ENCODE measurements at places on chromosomes 3 and 15. TPM values are rescaled to one million over a fixed set of nuclear protein-coding genes. Genes with fewer than 3 reads are reported as not detected.

GRCh38 chr3:43844757-43845156 is 154.0 kb downstream of the ABHD5 start:
- H3K4me1 ChIP-seq: no peaks in the 10 kb centered on the region
- no peak overlapping the region for H3K4me3 ChIP-seq
- H3K27me3 ChIP-seq: peaks cover 54% of the 10 kb centered on the region
- H3K27ac ChIP-seq: no peak overlapping the region

- no peaks in the 10 kb centered on the region for H3K27me3 ChIP-seq
- DNase-seq: no peak
- H3K4me3 ChIP-seq: no peak overlapping the region
- no peaks in the 10 kb centered on the region for H3K4me1 ChIP-seq
- H3K36me3 ChIP-seq: no peaks in the 10 kb centered on the region
Measured at GRCh38 chr15:82239685-82240391, 22.7 kb downstream of the EFL1 start.

DNA sequence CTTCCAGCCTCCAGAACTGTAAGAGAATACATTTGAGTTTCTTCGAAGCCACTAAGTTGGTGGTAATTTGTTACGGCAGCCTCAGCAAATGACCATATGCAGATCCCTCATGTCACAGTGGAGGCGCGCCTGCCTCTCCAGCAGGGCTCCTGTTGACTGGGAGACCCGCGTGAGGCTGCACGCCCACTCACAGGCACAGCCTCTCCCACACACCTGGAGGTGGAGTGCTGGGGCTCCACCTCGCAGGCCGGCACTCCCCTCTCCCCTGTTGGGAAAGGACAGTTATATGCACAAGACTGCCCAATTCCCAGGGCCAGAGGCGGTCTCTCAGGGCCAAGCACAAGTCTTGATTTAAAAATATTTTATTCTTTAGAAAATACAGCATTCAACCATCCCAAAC is 2.8 kb upstream of the TLR9 start:
- H3K36me3 ChIP-seq: peaks cover 22% of the 10 kb centered on the region
- no peak overlapping the region for H3K27ac ChIP-seq
- no peak overlapping the region for H3K4me3 ChIP-seq
- H3K27me3 ChIP-seq: no peaks in the 10 kb centered on the region
- H3K4me1 ChIP-seq: no peaks in the 10 kb centered on the region

DNA sequence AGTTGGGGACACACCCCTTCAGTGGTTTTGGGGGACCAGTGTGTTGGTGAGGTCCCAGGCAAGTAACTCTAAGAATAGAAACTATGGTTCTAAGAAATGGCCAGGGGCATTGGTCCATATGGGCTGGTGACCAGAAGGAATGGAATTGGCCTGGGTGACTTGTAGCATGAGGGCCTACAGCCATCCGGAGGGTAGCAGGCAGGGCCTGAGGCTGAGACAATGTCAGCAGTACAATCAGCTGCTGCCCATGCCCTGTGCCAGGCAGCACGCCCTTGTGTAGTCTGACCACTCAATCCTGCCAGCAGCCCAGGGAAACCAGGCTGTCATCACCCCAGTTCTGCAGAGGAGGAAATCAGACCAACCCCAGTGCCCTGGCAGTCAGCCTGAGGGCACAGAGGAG is 100.6 kb downstream of the DNAJB8 start:
- no peaks in the 10 kb centered on the region for H3K36me3 ChIP-seq
- H3K27ac ChIP-seq: no peak overlapping the region
- peaks cover 3% of the 10 kb centered on the region for H3K4me1 ChIP-seq
- H3K27me3 ChIP-seq: no peaks in the 10 kb centered on the region

SNTN gene
- 0.29 TPM for total RNA-seq

DNA sequence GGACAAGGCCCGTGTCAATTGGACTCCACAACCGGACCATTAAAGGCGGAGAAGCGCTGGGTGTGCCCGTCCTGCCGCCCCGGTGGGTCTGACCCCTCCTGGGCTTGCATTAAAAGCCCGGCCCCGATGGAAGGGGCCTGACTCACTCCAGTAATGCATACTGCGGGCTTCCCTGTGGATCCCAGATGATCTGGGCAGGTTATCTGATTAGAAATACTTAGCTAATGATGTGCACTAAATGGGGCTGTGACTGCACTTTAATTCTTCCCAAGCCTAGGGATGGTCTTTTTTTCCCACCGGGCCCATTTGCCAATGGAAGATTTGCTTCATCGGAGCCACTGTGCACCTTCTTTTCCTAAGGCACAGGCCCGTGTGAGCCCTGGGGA is 124.9 kb downstream of the TMEM266 start:
- no peak overlapping the region for H3K27ac ChIP-seq
- H3K27me3 ChIP-seq: peaks cover 25% of the 10 kb centered on the region

GRCh38 chr3:73500321-73500720 is 124.4 kb downstream of the PDZRN3 start:
- no peaks in the 10 kb centered on the region for H3K36me3 ChIP-seq
- peaks cover 37% of the 10 kb centered on the region for H3K27me3 ChIP-seq
- no peak overlapping the region for H3K4me3 ChIP-seq
- H3K27ac ChIP-seq: no peak overlapping the region
- H3K4me1 ChIP-seq: no peaks in the 10 kb centered on the region

DNA sequence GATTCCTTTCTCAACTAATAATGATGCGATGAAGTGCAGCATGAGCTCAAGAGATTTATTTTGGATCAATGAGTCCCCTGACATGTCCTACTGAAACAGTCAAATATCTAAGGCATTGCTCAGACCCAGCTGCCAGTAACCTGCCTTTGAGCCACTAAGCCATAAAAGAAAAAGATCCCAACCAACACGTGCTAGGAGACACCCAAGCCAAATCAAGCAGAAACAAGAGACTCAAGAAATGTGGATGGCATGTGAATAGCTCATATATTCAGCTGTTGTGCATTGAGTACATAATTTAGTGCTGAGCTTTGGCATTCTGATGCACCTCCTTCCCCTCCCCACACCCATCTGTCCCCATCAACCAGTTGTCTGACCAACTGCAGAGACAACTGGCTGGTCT is 29.2 kb downstream of the GJD2 start:
- no peak for DNase-seq
- H3K4me1 ChIP-seq: no peaks in the 10 kb centered on the region
- peaks cover 5% of the 10 kb centered on the region for H3K36me3 ChIP-seq
- no peak overlapping the region for H3K27ac ChIP-seq
- H3K4me3 ChIP-seq: no peak overlapping the region

GRCh38 chr3:57919987-57920386 is 88.2 kb upstream of the FLNB start:
- H3K27me3 ChIP-seq: no peaks in the 10 kb centered on the region
- H3K4me1 ChIP-seq: no peaks in the 10 kb centered on the region
- peaks cover 45% of the 10 kb centered on the region for H3K36me3 ChIP-seq
- no peak overlapping the region for H3K4me3 ChIP-seq
- no peak overlapping the region for H3K27ac ChIP-seq

GRCh38 chr3:155084567-155084966 is 4.4 kb downstream of the MME start:
- H3K4me1 ChIP-seq: peaks cover 15% of the 10 kb centered on the region
- no peak overlapping the region for H3K4me3 ChIP-seq
- no peak for DNase-seq
- H3K36me3 ChIP-seq: peaks cover 17% of the 10 kb centered on the region

- H3K27ac ChIP-seq: no peak overlapping the region
- H3K4me3 ChIP-seq: no peak overlapping the region
- H3K36me3 ChIP-seq: no peaks in the 10 kb centered on the region
- no peak for DNase-seq
Measured at GRCh38 chr15:93384886-93385285, 295.9 kb upstream of the RGMA start.

DNA sequence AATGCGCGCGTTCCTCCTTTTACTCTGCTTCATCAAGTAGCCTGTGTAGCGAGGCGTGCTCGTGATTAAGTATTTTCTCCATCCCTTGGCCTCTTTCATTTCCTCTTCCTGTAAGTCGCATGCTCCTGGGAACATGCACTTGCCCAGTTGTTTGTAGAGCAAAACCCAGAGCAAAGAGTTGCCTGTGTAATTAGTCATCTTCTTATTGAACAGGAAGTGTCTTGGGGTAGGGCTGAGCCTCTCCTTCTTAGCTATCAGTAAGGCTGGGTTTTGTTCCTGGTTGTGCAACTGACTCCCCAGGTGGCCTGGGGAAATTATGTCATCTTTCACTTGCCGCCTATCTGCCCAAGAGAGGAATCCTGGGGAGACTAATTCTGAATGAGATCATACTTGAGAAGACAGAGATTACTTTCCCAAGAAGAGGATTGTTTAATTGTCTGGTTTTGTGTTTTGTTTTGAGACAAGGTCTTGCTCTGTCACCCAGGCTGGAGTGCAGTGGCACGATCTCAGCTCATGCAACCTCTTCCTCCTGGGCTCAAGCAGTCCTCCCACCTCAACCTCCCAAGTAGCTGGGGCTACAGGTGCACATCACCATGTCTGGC is 14.9 kb downstream of the LIPH start:
- peak overlapping the region; percentile 99 for H3K27ac ChIP-seq
- peaks cover 73% of the 10 kb centered on the region for H3K4me1 ChIP-seq
- no peaks in the 10 kb centered on the region for H3K27me3 ChIP-seq
- H3K36me3 ChIP-seq: peaks cover 94% of the 10 kb centered on the region

IL17RD gene
- 2.2 TPM for total RNA-seq

APEH gene
- 187 TPM for total RNA-seq

DNA sequence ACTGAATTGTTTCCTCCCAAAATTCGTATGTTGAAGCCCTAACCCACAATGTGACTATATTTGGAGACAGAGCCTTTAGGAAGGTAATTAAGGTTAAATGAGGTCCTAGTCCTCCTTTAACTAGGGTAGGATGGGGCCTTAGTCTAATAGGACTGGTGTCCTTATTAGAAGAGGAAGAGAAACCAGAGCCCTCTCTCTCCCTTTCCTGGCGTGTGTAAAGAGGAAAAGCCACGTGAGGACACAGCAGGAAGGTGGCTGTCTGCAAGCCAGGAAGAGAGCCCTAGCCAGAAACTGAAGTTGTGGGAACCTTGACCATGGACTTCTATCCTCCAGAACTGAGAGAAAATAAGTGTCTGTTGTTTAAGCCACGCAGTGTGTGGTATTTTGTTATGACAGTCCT is 94.3 kb downstream of the OXNAD1 start:
- no peak overlapping the region for H3K27ac ChIP-seq
- H3K4me3 ChIP-seq: no peak overlapping the region
- no peaks in the 10 kb centered on the region for H3K27me3 ChIP-seq
- no peak for DNase-seq

C3orf49 gene
- total RNA-seq: not detected

ANKRD63 gene
- total RNA-seq: 0.56 TPM

GRCh38 chr3:121529308-121529707 is 16.5 kb downstream of the POLQ start:
- no peak overlapping the region for H3K27ac ChIP-seq
- H3K4me1 ChIP-seq: no peaks in the 10 kb centered on the region
- no peak overlapping the region for H3K4me3 ChIP-seq
- H3K36me3 ChIP-seq: peaks cover 4% of the 10 kb centered on the region
- DNase-seq: no peak
- H3K27me3 ChIP-seq: no peaks in the 10 kb centered on the region

DNA sequence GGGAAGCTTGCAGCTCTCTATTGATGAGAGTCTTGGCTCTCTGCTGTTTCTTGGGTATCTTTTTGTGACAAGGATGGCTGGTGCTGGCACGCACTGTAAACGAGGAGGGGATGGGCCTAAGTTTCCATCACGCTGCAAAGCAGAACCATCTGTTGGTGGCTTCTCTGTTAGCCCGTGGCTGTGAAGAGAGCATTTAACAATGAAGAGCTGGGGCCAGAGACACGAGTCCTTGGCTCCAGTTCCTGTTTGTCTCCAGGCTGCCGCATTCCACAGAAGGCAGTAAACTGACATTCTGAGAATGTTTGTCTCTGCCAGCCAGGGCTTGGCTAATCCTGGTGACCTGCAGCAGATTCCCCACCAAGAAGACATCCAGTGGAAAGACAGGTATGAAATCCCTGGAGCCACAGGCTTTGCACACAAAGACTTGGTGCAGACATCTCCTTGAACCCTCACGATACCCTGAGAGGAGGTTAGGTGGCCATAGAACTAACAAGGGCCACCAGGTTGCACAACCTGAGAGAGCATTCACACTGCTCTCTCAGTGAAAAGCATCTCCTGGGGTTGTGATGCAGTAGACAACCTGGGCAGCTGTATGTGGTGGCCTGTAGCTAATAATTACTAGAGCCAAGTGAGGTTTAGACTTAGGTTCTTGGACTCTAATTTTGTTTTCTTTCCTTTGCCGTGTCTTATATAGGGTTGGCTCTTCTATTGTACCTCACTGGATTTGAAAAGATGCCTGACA is 130.9 kb downstream of the ASB7 start:
- peaks cover 32% of the 10 kb centered on the region for H3K4me1 ChIP-seq
- peaks cover 4% of the 10 kb centered on the region for H3K36me3 ChIP-seq
- no peak for DNase-seq
- no peaks in the 10 kb centered on the region for H3K27me3 ChIP-seq
- no peak overlapping the region for H3K4me3 ChIP-seq
- no peak overlapping the region for H3K27ac ChIP-seq

GRCh38 chr15:59798605-59798917 is 109.4 kb upstream of the BNIP2 start:
- no peak overlapping the region for H3K27ac ChIP-seq
- no peaks in the 10 kb centered on the region for H3K36me3 ChIP-seq
- H3K4me3 ChIP-seq: no peak overlapping the region

MNS1 gene
- 25.5 TPM for total RNA-seq

DNA sequence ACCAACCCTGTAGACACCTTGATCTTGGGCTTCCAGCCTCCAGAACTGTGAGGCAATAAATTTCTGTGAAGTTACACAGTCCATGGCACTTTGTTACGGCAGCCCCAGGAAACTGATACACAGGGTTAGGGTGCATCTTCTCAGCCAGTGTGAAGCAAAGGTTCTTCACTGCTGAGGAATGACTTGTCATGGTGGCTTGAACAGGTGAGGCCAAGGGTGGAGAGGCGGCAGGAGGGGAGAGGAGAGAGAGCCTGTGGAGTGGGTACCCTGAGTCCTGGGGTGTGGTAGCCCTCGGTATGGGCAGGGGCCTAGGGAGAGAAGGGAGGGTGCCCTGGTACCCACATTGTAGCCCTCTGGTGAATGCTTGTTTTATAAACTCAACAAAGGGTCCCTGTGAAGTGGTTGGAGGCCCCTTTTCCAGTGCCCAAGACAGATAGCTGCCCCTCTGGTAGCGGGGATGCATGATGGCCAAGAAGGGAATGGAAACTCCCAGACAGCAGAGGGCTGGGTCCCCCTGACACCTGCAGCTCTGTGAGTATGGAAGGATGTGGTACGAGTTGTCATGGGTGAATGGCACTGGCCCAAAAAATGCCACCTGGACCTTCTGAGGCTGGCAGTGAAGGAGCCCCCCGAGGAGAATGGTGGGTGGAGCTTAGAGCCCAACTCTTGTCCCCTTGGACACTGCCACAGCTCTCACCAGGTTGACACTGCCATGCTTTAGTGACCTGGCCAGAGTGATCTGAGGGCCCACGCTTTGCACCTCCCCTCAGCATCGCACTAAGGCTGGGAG is 49.6 kb downstream of the SPSB4 start:
- no peaks in the 10 kb centered on the region for H3K36me3 ChIP-seq
- H3K4me3 ChIP-seq: no peak overlapping the region
- H3K27me3 ChIP-seq: peaks cover 58% of the 10 kb centered on the region
- no peaks in the 10 kb centered on the region for H3K4me1 ChIP-seq
- DNase-seq: no peak

- DNase-seq: no peak
- H3K4me1 ChIP-seq: no peaks in the 10 kb centered on the region
- H3K27me3 ChIP-seq: no peaks in the 10 kb centered on the region
- no peak overlapping the region for H3K27ac ChIP-seq
- no peak overlapping the region for H3K4me3 ChIP-seq
Measured at GRCh38 chr15:33473005-33473404, 162.2 kb downstream of the RYR3 start.

PTX3 gene
- 1.8 TPM for total RNA-seq

PLXND1 gene
- 16.3 TPM for total RNA-seq

CPNE4 gene
- total RNA-seq: 23.2 TPM

GRCh38 chr3:8757551-8758518 is 11.6 kb downstream of the OXTR start:
- no peaks in the 10 kb centered on the region for H3K4me1 ChIP-seq
- no peak overlapping the region for H3K27ac ChIP-seq
- DNase-seq: no peak
- H3K4me3 ChIP-seq: no peak overlapping the region
- no peaks in the 10 kb centered on the region for H3K36me3 ChIP-seq

GP5 gene
- total RNA-seq: 0.21 TPM

CDC25A gene
- total RNA-seq: 15.2 TPM

Data from Calu3 (cell line).